ENCODE measurements at places on chromosomes 2 and 18.
A peak's percentile ranks its signal among the peaks of the same experiment; 100 is the strongest.

DNA sequence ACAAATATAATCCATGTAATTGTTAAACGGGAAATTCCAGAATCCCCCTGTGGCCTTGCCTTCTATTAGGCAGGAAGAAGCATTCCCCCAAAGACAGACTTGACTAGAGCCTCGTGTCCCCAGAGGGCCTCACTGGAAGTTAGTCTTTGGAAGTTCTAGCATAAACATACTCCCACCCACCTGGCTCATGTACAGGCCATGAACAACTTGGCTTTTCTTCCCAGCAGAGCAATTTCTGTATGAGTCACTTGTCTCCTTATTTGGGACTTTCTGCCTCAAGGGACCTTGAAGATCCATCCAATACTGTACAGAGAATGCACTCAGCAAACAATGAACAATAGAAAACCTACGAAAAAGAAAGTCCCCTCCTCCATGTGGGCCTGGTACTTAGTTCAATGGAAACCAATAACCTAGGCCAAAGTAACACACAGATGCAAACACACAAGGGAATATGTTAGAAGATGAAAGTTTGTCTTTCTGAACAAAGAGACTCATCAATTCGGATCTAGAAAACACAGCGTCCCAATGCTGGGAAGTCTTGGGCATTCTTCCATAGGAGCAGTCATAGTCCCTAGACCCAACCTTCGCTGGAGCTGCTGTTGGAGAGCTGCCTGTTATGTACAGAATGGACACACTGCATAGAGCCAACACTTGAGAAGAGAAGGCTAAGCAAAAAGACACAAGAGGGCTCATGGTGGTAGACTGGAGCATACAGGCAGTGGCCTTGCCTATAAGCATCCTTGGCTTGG lies 303.5 kb downstream of the HRH4 start:
- peak; percentile 80 for DNase-seq

- no peak for DNase-seq
Measured at GRCh38 chr18:7367336-7367735, 136.4 kb downstream of the LRRC30 start.

GRCh38 chr2:147569426-147569825 lies 275.4 kb upstream of the ACVR2A start:
- DNase-seq, result no peak

DNA sequence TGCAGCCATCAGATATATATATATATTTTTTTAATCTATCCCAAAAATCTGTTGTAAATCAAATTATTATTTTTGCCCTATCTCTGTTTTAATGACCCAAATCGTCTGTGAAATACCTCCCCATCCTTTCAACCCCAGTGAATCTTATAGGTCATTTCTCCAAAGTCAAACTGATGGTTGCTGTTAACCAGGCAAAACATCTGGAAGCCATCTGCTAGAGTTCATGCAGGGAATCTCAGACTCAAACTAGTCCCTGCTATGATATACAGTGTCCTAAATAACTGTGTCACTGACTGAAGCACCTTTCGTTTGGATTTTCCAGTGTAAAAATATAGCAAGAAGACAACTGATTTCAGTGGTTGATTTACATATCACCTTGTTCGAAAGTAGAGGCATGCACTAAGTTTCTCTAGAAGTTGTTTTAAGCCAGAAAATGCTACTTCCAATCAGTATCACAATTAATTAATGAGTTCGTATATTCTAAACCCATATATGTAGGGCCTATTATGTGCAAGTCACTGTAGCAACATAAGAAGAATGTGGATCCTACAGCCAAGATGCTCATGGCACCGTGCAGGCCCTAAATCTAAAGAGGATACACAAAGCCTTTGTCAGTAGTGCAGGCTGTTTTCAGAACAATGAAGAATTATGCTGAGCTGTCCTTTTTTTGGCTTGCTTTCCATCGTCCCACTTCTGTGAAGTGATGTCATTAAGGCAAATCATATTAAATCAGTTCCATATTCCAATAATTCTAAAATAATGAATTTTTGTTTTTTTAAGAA lies 566.0 kb downstream of the STK39 start:
- DNase-seq, result no peak

DNA sequence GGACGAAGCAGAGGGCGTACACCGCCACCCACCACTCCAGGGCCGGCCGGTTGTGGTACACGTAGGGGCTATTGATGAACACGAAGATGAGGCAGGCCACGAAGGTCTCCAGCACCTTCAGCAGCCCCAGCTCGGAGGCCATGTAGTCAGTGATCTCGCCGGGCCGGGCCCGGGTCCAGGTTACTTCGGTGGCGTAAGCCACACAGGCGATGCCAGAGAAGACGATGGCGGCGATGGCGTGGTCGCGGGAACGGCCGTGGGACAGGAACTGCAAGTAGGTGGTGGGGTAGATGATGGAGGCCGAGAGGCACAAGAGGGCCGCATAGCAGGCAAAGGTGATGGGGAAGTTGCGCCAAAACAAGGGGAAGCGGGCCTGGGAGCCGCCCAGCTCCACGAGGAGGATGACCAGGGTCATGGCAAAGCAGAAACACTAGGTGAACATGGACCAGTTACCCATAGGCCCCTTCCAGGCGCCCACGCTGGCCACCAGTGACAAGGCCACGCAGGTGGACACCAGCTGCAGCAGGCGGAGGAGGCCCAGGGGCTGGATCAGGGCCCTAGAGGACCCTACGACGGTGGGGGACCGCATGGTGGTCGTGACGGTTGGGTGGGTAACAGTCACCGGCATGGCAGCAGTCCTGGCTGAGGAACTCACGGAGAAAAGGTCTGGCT lies 128.4 kb upstream of the FAM98A start:
- no peak for DNase-seq
